Femur (tissue), 1 donor: ENCODE measurements at places on chromosomes 13 and 19.

- DNase-seq = no peak
Measured at GRCh38 chr19:4409123-4409933, 6.9 kb downstream of the CHAF1A start.

DNA sequence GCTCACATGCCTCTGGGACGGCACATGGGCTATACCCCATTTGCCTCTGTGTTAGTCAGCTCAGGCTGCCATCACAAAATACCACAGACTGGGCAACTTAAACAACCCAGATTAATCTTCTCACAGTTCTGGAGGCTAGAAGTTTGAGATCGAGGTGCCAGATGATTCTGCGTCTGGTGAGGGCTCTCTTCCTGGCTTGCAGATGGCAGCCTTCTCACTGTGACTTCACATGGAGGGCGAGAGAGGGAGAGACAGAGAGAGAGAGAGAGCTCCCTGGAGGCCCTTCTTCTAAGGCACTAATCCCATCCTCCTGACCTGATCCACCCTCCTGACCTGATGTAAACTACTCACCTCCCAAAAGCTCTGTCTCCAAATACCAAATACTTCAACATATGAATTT, 55.0 kb downstream of the GPR12 start:
- no peak for DNase-seq

DNA sequence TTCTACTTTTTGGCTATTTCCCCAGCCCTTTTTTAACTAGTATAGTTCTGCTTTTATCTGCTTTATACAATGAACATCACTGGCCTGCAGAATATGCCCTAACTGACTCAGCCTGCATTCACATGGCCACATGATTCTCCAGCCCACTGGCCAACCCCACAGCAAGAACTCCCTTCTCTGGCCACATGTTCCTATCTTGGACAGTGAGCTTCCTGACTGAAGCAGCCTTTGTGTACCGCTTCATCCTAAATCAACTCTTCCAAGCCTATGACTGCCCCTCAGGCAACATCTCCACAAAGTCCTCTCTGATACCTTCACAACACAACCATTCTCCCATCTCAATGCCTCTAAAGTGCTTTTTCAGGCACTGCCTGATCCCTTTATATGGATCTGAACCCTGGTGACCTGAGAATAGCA, 214.1 kb downstream of the COL4A1 start:
- DNase-seq = no peak

- no peak for DNase-seq
Measured at GRCh38 chr19:867855-868457, 8.5 kb downstream of the CFD start.

DNA sequence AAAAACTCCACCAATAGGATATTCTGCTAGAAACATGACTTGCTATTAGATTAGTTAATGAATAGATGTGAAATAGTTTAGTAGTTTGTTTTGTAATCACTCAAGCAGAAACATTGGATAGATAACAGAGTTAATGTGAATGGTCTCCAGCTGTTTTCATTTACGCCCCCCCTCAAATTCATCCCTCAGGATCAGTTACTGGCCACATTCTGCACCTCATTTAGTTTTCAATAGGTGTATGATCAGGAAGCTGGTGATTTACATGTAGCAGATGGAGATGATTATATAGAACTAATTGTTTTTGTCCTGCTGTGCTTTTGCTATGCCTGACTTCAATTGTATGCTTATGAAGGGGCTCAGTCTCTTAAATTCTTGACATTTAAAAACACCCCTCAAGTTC, 759.0 kb downstream of the SLITRK6 start:
- DNase-seq = no peak

- no peak for DNase-seq
Measured at GRCh38 chr19:19423322-19423721, 17.8 kb downstream of the GATAD2A start.

- DNase-seq = no peak
Measured at GRCh38 chr19:2291185-2291751, 9.3 kb upstream of the PEAK3 start.

DNA sequence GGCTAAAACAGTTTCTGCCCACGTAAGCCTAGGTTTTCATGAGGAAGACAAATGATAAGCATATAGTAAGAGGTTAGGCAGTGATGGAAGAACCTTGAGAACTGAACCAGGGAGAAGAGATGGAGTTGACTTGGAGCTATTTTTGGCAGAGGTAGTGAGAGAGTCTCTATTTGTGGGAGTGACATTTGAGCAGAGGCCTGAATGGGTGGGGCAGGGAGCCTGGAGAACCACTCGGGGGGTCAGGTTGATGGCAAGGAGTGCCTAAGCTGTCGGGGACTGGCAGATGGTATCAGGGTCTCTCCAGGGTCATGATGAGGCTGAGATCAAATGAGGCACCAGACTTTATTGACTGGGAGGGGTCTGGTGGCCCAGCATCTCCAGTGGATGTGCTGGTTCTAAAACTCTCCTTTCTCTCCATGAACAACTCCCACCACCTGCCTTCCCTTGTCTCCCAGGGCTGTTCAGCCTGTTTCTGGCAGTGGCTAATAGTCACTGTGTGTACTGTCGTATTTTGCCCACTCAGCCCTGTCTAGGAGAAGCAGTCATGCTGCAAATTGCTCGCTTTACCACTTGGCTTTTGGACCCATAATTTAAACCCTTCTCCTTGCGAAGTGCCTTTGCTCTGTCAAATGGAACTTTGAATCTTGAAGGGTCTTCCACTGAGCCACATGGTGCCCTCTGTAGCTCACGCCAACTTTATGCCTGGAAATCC, 3.6 kb downstream of the MAU2 start:
- no peak for DNase-seq

GRCh38 chr19:2719920-2720776, 1.0 kb downstream of the DIRAS1 start:
- no peak for DNase-seq

DNA sequence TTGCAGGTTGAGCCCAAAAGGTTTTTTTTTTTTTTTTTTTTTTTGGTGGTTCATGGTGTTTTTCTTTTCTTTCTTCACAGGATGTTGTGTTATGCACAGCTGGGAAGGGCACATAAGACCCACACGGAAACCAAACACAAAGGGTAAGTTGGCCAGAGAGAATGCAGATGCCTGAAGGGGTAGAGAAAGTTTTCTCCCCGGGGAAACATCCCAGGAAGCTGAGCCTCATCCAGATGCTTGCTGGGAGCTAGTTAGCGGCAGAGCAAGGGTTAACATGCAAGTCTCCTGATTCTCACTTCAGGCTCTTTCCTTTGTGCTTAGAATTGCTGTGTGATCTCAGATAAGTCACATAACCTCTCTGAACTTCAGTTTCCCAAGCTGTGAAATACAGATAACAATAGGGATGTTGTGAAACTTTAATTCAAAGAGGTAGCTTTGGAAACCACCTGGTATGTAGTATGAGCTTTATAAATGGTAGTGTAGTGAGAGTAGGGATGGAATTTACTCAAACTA, 3.1 kb downstream of the ADGRE1 start:
- DNase-seq = no peak

GRCh38 chr19:14576363-14576762, 4.5 kb upstream of the NDUFB7 start:
- no peak for DNase-seq

DNA sequence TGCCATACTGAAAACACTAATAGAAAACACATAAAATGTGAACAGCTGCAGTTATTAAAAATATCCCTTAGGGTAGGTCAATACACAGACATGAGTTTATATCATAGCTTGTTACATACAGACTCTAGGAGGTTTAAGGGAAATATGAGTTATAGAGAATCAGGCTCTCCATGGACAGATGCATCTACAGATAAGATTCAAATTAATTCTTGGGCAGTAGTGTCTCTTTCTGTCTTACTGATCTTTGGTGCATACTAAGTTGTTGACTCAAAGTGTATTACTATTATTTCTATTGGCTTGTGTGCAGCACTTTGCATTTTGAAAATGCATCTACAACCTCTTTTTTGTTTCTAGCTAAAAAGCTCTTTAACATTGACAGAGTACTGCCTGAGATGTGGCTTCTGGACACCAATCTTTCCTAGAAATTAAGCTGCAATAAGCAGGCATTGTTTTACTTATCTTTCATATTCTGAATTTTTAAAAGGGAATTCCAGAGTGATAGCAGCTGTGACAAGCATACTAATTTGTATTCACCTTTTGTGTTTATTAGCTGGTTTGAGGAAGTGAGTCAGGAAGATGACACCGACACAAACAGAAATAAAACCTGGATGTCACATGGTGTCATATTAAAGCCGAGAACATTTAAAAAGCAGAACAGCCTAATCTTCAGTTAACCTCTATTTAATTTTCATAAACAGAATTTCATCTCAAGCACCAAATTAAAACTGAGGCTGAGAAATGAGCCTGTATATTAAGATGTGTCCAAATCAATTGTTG, 399.0 kb downstream of the PCDH9 start:
- DNase-seq = no peak

DNA sequence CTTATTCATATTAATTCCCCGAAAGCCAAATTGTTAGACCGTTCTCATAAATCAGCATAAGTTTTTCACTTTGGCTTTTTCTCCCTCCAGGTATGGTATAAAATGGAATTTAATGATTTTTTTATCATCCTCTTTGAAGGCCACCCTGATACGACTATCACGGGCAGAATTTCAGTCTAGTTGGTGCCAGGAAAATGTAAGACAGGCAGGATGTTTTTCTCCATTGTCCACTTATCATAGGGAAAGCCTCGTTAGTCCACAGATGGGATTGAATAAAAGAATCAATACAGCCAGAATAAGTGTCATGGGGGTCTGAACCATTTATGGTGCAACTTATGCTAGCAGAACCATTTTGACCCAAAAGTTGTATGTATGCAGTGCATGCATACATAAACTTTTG, 566.0 kb upstream of the ARGLU1 start:
- DNase-seq = no peak

- DNase-seq = no peak
Measured at GRCh38 chr13:42057918-42058530, 9.6 kb downstream of the DGKH start.

DNA sequence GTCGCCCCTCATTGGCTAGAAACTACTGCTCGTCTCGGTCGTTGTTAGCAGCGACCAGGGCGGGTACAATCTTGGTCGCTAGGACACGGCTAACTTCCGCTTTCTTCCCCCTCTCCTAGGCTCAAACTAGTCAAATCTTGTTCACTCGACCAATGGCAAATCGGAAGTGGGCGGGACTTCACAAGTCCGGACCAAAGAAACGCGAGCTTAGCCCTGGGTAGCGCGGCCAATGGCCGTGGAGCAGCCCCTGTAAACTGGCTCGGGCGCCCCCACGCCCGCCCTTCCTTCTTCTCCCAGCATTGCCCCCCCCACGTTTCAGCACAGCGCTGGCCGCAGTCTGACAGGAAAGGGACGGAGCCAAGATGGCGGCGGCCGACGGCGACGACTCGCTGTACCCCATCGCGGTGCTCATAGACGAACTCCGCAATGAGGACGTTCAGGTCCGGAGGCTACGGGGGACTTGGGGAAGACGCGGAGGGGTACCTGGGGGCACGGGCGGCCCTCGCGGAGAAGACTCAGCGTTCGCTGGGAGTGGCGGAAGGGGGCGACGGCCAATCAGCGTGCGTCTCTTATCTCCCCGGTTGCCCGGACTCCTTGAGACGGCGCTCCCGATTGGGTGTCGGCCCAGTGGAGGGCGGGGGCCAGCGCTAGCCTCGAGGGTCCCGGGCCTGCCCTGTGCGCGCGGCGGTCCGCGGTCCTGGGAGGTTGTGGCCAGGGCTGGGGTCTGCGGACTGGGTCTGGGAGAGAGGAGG, at the start of gene PPP2R1A:
Gene PPP2R1A (plus strand): TSS at position 318 of the 752 bp plus-strand sequence. CDS start 45 bp downstream, at position 363.
- DNase-seq = peak; percentile 100

GRCh38 chr19:289651-290371, 1.4 kb downstream of the PLPP2 start:
- no peak for DNase-seq

DNA sequence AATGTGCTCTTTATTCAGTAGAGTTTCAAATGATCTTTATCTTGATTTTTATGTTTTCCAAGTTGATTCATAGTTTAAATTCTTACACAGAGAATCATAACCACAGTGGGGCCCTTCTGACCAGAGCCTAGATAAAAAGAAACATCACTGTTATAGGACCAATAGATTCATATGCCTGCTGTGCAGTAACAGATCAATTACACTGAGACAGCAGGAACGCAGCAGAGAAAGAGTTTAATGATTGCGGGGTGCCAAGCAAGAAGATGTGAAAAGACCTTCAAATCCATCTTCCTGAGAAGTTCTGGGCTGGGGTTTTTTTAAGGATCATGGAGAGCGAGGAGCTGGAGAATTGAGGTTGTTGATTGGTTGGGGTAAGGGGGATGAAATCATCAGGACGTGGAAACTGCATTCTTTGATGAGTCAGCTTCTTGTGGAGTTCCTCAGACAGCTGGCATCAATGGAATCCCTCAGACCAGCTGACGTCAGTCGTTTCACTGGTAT, 346.6 kb downstream of the TBC1D4 start:
- DNase-seq = no peak

DNA sequence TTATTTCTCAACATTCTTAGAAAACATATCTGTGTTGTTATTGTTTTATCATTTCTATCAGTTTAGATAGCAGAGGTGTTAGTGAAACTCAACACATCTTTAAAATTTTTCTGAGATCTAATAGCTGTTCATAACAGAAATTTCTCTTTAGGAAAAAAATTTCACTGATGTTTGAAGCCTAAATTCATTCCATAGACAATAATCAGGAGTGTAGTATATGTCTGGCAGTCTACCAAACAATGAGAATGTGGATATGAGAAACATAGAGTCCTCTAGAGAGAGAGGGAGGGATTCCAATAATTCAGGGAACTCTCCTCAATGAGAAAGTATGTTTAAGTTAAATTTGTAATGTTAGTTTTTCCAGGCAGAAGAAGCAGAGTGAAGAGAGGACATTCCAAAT, 118.2 kb upstream of the EDNRB start:
- no peak for DNase-seq

DNA sequence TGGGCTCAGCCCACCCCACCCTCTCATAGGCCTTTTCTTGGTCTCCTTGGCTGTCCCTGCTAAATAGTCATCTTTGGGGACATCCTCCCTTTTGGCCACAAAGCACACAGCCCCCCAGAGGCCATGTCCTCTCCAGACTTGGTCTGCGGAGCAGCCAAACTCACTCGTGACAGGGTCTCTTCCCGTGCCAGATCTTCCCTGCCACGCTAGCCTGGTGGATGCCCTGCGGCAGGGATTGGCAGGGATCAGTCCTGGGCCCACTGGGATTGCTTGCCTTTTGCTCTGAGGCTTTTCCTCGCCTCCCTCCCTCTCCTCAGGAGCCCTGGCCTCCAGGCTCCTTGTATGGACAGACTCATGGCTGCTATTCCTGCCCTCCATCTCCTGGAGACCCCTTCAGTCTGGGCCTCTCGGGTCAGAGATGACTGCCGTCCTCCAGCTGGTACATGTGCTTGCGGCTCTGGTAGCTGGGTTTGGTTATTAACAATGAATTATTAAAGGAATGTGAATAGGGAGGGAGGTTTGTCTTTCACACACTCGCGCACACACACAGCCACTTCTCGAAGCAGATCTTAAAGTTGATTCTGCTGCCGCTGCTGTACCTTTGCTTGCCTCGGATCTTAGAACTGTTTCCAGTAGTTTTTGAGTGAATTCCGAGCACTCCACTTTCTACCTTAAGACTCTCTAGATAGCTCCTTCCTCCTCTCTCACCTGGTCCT, 45.1 kb downstream of the NFIX start:
- no peak for DNase-seq
